Suppressor macrophage (primary cell): ENCODE measurements at places on chromosomes 12 and 14.

DNA sequence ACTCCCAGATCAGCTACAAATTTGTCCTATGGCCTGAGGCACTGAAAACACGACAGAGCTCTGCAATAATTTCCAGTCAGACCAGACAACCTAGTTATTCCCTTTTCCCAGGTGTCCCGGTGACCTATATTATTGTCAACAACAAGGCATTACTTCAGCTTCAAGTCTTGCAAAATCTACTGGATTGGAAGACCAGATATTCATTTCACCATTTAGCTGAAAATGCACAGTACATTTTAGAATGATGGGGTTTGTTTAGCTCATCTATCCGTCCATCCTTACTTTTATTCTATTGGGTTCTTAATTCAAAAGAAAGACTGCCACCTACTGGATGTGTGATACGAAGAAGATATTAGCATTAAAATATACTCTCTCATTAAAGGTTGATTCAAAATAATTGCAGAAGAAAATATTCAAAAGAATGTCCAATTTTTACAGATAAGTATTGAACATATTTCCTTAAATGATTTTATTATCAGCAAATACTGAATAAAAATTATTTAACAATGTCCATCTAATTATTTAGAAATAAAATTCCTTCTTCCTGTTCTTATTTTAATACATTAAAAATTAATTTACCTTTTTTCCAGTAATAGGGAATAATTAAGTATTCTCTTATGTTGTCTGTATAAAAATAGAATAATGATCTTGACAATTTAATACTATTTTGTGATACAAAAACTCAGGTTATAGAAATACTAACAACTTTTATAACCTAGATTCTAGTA, 244.9 kb upstream of the LRIG3 start:
- no peak for DNase-seq

DNA sequence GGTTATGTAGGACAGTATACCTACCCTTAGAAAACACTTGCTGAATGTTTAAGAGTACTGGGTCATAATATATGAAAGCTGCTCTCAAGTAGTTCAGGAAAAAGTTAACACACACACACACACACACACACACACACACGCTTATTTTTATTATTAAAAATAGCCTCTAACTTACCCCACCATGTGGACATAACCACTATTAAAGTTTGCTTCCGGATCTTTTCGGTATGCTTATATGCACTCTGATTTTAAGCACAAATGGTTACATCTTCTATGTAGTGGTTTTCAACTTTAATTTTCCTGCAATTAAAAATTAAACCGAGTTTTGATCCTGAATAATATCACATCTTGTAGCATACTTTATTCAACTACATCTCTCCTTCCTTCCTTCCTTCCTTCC, 84.9 kb upstream of the TRAF3 start:
- no peak for DNase-seq

DNA sequence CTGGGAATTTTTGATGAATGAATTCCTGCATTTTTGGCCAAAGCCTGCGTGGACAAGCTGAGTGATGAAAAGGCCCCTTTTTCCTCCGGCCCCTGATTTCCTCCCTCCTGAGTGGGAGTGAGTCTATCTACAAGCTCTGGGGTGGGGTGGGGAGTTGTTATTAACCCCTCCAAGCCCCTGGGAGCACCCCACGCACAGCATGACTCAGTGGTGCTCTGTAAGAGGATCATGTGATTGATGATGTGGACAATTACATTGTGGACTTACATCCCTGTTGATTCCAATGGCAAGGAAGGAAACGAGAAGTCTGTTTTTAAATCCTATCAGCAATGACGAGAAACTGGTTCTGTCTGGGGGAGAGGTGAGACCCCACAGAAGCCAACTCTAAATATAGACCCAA, 5.1 kb upstream of the DLK1 start:
- DNase-seq = no peak

DNA sequence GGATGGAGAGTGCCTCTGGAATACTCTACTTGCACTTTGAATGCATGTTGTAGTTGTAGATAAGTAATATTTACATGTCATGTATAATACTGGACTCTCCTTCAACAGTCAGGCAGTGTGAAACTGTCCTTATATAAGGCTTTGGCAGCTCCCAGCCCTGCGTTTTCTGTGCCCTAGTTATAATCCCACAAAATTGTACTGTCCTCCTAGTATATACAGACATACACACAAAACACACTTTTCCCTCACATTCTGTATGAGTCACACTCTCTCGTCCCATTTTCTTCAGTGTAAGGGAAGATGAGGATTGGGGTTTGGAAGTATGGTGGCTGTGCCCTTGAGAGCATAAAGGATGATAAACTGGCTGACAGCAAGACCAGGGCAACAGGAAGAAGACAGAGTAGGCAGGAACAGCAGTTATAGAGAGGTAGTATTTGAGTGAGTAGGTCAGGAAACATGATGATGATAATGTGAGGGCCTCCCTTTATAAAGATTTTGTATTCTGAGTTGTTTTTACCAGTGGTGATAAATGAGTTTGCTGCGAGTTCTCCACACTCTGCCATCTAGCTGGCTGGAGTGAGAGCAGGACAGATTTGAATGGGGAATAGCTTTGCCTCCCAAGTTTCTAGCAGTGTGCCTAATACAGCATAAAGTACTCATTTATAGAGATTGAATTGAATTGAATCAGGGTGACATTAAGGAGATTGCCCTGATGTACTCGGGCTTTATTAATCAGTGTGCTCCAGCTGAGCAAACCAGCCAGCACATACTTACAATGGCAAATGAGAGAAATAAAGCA, 5.0 kb downstream of the CREBL2 start:
- no peak for DNase-seq

GRCh38 chr12:39619316-39619659, 315 bp downstream of the ABCD2 start:
- no peak for DNase-seq

- no peak for DNase-seq
Measured at GRCh38 chr14:57617510-57617909, 123.9 kb upstream of the CCDC198 start.

DNA sequence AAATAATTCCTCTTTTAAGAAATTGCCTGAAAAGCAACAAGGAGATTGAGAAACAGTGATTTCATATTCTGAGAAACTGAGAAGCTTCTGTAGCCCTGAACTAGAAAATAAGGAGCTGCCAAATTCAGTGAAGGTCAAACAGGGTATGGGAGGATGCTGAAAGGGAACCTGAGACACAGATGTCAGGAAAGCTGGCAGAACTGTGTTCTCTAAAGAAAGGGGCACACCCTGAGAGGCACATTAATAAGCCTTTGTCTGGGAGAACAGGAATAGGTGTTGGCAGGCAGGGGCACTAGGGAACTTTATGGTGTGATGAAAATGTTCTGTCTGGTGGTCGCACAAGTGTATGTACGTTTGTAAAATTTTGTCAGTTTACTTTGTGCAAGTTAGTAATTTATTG, 29.6 kb downstream of the VRK1 start:
- DNase-seq = no peak
